ENCODE measurements at places on chromosomes 3 and 15.

DNA sequence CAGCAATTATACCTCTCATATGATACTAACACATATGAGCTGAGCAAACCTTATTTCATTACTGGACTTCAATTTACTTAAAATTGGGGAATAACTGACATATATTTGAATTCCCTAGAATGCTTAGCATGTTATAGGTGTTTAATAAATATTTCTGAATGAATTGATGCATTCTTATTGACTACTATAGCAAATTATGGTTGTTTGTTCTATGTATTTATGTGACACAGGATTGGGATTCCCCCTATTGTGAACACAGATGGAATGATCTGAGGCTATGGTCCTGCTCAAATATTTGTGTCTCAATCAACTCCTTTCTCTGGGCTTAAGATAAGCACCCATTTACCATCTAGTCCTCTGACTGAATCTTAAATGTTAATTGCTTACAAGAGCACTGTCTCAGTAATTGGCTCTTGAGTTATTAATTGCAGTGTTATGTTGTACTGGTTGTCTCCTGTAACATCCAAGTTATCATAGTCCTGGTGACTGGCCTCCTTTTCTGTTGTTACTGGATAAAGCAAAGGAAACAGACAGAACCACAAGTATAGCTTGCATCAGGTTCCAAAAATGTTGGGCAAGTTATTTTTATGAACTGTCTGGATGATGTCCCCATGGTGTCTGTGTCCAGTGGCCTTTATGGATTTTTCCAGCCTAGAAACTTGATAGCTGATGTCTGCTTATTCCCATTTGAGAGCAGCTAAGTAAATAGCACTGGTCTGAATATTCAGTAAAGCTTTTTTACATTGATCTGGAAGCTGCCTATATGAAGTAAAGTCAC lies 2.3 kb upstream of the UACA start:
- DNase-seq, result no peak

- no peak for DNase-seq
Measured at GRCh38 chr3:133914839-133915600, 19.3 kb upstream of the RAB6B start.

GRCh38 chr15:70854666-70854976 lies 664 bp upstream of the LARP6 start:
- DNase-seq, result no peak

- DNase-seq, result no peak
Measured at GRCh38 chr3:182105875-182106274, 394.1 kb downstream of the SOX2 start.

DNA sequence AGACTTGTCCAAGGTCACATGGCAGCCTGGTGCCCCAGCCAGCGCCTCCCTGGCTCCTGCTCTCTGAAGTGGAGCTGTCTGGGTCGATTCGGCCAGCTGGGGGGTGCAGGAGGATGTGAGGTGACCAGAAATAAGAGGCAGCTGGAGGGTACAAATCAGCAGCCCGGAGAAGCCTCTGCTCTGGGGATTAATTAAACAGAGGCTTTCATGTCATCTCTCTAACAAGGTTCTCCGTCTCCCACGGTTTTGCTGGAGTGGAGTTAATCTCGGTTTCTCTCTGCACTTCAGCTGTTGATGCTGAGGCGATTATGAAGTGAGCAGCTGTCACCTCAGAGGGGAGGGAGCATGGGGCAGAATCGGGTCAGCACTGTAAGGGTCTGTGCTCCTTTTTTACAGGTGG lies 236.8 kb downstream of the TLE3 start:
- no peak for DNase-seq

DNA sequence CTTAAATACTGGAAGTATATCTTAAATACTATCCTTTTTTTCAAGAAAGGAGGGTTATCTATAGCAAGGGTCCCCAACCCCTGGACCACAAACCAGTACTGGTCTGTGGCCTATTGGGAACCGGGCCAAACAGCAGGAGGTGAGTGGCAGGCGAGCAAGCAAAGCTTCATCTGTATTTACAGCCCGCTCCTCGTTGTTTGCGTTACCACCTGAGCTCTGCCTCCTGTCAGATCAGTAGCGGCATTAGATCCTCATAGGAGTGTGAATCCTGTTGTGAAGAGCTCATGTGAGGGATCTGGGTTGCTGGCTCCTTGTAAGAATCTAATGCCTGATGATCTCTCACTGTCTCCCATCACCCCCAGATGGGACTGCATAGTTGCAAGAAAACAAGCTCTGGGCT lies 26.1 kb downstream of the SUMF1 start:
- no peak for DNase-seq

DNA sequence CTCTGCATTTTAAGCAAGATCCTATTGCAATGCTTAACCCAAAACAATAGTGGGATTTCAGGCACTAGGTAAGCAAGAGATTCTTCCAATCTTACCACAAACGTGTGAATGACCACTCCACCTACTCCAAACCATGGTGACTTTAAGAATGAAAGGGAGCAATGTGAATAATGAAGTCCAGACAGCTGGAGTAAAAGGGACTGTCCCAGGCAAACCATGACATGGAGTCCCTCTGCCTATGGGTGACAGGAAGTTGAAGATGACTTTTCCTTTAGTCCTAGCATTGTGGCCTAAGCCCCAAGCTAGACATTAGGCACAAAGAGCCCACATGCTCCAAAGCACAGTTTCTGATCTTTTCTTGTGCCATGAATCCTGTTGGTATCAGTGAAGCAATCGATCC lies 179.0 kb downstream of the SHQ1 start:
- no peak for DNase-seq

DNA sequence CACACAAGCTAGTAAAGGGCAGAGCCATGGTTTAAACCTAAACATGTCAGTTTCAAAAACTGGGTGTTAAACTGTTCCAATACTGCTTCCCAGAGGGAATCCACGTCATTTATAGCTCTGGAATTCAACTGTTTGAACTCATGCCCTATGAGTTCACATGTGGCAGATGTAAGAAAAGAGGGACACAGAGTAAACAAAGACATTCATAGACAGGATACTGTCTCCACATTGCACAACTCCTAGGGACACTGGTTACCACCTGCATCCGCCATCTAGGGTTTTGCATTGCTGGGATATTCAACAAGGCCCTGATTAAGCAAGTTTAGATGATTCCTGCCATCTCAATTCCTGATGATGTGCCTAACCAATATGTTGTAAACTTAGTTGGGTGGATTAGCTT lies 134.1 kb upstream of the COL8A1 start:
- peak; percentile 46 for DNase-seq

DNA sequence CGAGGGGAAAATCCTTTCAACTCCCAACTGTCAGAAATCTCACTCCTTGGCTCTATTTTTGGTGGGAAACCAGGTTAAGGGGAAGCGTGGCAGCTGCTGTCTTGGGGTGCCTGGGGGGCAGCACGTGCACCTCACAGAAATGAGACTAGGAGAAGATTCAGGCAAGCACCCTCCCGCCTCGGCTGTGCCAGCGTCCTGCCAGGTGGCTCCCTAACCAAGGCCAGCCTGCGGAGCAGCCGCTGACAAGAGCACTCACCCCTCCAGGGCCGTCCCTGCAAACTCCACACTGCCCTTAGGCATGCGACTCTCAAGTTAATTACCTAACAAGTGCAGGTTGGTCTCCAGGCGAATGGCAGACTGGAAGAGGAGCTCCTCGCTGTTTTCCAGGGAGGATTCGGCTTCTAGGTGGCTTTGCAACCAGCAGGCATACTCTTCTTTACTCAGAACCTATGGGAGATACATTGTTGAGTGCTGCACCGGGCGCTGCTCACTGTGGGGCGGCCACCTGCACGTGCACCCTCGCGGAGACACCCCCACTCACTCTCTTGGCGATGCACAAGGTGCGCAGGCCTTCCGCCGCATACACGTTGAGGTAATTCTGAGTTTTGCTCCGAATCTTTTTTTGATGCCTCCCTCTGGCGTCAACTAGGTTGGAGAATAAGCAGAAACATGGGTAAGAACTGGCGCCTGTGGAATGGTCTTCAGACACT lies 155.3 kb downstream of the ATP10A start:
- no peak for DNase-seq

DNA sequence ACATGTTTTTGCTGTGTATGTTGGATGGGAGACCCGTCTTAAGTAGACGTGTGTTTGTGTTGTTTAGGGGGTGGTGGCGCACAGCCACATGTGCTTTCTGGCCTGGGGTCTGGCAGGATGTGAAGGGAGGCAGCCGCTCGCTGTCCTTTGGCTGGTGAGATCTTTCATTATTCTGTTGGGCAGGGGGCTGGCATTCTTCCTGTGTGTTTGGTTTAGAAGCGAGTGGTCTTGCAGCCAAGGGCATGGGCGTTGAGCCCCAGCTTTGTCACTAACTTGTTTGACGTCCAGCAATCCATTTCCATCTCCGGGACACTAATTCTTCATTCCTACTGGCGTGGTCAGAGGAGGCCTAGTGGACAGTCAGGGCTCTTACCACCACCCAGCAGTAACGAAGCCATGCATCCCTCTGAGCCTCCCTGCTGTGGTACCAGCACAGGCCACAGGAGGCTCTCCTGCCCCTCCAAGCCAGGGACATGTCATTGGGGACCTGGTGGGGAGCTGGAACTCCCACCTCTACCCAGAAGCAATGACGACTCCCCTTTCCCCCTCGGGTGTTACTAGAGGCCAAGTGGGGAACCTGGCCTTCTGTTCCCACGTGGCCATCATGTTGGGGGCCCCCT lies 10.7 kb downstream of the THSD4 start:
- peak; percentile 35 for DNase-seq

- DNase-seq, result no peak
Measured at GRCh38 chr3:134291319-134292254, 40.9 kb upstream of the RYK start.

DNA sequence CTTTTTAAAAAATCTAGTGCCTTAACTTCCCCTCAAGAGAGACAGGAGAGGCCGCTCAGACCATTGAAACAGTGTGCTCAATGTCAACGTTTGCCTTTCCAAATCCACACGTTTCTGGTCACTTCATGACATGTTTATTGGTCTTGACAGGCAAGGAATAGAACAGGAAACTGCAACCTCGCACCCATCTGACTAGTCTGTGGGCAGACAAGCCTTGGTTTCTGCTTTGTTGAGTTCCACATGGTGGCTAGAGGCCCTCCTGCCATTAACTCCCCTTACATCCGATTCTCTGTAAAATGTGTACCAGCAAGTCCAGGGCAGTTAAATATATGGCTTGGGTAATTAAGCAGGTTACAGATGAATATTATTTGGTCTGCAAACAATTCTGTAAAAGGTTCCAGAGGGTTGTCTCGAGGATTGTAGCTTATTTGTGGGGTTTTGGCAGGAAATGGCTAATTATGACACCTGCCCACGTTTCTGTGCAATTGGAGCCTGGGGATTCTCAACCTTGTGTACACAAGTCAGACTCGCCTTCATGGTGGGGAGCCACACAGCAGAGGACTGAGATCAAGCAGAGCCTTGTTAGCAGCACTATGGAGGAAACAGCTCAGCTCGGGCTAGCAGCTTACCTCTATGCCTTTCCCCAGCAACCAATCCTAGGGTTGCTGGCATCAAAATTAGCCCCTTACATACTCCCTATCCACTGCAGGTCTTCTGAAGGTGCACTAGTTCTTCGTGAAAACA lies 317.5 kb upstream of the IGF1R start:
- DNase-seq, result no peak

GRCh38 chr15:44738340-44738984 lies 2.1 kb downstream of the TRIM69 start:
- peak; percentile 61 for DNase-seq

DNA sequence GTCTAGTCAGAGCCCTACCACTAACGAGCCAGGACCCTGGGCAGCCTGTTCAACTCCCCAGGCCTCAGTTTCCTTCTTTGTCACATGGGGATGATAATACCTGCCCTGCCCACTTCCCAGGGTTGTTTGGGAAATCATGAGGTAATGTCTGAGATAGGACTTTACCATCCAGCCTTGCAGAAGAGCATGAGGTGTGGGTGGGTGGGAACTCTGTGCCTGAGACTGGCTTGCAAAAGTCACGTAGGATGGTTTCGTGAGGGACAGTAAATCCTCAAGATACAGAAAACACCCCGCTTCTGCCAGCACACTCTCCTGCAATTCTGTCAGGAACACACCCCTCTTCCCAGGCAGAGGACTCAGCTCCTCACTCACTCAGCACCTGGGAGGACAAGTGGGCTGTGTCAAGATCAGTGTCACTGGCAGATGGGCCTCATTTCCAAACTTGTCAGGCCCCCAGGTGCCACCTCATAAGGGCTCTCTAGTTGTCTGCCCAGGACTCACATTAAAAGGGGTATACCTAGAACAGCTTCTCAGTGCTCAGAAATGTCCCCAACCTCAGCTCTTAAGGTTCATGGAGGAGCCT lies 58.4 kb downstream of the DAPK2 start:
- no peak for DNase-seq

GRCh38 chr3:100169201-100169920 lies 55.1 kb upstream of the FILIP1L start:
- no peak for DNase-seq

DNA sequence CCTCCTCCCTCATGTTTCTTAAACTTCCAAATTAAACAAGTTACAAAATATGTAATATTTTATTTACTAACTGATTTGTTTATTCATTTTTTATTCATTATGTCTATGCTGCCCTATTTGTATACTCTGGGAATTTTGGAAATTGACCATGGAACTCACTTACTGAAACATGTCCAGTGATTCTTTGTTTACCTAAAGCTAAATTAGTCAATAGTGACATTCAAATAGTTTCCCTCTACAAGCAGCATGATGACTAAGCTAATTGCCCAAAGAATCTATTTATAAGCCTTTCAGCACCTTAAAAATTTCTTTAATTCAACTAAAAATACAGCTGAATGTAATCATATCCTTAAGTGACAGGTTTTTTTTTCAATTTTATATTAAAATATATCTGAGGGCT lies 437.7 kb downstream of the SI start:
- no peak for DNase-seq

- DNase-seq, result no peak
Measured at GRCh38 chr3:11204697-11205348, 50.5 kb downstream of the HRH1 start.

DNA sequence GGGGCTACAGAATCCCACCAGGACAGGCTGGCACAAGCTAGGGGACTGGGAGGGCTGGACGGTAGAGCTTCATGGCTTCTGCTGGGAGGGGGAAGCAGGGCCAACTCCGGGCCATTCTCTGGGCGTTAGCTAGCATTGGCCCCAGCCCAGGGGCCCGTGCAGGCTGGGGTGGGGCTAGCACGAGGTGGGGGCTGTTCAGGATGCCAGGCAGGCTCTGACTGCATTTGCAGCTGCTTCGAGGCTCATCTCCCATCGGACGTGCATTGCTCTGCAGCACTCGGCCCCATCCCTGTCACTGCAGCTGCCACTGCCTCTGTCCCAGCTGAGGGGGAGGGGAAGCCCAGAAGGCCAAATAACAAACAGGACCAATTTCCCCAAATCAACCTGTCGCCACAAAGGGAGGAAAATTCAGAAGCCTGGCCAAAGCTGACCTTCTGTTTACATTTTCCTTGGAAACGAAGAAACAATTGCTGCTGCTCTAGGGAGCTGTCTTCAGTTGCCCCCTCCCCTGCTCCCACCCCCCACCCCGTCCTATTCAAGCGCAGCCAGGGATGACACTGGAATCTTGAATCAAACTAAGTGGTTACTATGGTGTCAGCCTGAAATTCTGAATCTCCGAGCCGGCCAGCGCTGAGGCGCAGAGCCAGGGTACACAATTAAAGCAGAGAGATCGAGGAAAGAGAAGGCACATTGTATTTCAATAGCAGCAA lies 138.8 kb upstream of the PRR20G start:
- no peak for DNase-seq
